ENCODE measurements at places on chromosomes 7 and 10. TPM values are rescaled to one million over a fixed set of nuclear protein-coding genes. Genes with fewer than 3 reads are reported as not detected.

ZMYND11 gene
- 103 TPM for total RNA-seq

TOMM7 gene
- total RNA-seq = 217 TPM

ACSL5 gene
- total RNA-seq = 0.92 TPM

TMEM176B gene
- total RNA-seq = 0.13 TPM

ENTPD1 gene
- 0.99 TPM for total RNA-seq

RNF148 gene
- total RNA-seq = 0.40 TPM

CCZ1B gene
- 42.0 TPM for total RNA-seq

RBM20 gene
- total RNA-seq = 0.66 TPM

UFSP1 gene
- 3.1 TPM for total RNA-seq

GIMAP4 gene
- total RNA-seq = 0.13 TPM

FGFR2 gene
- total RNA-seq = 0.06 TPM

GTF2I gene
- total RNA-seq = 93.4 TPM

SCIN gene
- total RNA-seq = under 0.01 TPM

TMEM176A gene
- total RNA-seq = not detected

CARD11 gene
- 0.13 TPM for total RNA-seq

SUGCT gene
- 14.7 TPM for total RNA-seq

All from aortic smooth muscle cell (primary cell).